SW 1271 (cell line): ENCODE measurements at places on chromosomes 7 and 10.

- no peak for DNase-seq
Observed at GRCh38 chr7:114086914-114087652, 168.3 kb upstream of the PPP1R3A start.

GRCh38 chr7:106634958-106635357 is 26.0 kb downstream of the CCDC71L start:
- no peak for DNase-seq

- no peak for DNase-seq
Observed at GRCh38 chr7:111043561-111043960, 47.4 kb upstream of the LRRN3 start.

DNA sequence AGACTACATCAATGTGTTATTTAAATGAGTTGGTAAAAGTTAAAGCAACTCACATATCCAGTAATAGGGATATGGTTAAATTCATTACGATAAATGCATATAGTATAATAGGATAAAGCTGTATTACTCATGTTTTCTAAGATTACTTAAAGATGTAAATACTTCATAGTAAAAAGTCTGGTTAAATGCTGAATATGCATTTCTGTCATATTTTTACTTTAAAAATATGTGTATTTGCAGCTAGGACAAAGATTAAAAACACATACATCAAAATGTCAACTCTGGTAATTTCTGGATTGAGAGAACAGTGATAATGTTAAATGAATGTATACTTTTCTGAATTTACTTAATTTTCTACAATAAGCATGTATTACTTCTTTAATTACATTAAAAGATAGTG is 15.1 kb downstream of the PPP1R9A start:
- DNase-seq, result no peak

GRCh38 chr10:73931767-73932619 is 21.1 kb downstream of the PLAU start:
- no peak for DNase-seq

DNA sequence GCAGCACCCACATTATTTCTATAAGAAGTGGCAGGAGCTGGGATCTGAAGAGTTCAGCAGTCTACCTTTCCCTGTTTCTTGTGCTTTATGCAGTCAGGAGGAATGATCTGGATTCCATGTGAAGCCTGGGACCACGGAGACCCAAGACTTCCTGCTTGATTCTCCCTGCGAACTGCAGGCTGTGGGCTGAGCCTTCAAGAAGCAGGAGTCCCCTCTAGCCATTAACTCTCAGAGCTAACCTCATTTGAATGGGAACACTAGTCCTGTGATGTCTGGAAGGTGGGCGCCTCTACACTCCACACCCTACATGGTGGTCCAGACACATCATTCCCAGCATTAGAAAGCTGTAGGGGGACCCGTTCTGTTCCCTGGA is 874 bp upstream of the RBP3 start:
- DNase-seq, result no peak

GRCh38 chr7:94378356-94378755 is 16.3 kb upstream of the COL1A2 start:
- no peak for DNase-seq

DNA sequence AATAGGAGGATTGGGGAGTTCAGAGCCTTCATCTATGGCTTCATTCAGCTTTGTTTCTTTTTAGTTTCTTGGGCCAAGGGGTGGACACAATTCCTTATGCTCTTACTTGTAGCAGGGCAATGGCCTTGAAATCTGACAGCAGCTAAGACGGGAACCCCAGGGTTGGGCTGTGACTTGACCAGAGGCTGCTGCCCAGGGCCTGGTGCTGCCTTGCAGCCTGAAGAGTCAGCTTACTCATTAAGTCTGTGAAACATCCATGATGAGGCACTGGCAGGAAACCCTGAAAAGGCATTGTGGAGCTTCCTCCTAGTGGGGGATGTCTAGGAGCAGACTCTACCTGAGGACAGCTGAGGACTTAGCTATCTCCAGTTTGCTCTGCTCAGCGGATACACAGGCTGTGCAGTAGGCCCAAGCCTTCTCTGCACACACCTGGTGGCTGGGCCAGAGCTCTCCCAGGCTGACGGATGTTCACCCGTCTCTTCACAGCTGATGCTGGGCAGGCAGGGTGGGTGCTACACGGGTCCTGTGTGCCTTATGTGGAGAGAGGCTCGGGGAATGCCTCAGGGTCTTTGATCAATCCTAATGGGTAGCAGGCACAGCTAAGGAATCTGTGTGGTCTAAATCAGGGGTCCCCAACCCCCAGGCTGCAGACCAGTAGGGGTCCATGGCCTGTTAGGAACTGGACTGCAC is 17.8 kb downstream of the CXCL12 start:
- DNase-seq, result no peak

DNA sequence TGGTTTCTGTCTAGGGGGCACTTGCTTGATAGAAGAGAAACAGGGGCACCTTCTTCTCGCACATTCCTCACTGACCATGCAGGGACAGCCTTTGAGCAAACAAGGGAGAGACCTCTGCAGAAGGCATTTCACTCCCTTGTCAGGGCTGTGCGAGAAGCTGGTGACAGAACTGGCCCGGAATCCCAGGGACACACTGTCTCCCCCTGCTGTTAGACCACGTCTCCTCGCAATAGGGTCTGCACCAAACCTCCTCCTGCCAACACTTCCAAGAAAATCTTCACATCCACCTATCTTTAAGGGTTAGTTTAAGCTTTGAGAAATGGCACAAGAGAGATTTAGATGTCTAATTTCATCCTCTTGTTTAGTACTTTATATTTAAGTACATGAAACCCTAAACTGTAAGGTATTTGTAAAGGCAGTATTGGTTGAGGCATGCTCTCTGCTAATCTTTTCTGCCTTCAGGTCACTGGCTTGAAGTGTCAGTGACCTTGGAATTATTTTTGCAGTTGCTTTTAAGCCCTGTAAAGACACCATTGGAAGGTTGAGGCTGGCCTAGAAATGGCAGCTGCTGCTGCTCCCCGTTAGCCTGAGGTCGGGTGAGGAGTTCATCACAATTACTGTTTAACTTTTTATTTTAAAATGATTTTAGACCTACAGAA is 37.0 kb downstream of the RBM20 start:
- no peak for DNase-seq

DNA sequence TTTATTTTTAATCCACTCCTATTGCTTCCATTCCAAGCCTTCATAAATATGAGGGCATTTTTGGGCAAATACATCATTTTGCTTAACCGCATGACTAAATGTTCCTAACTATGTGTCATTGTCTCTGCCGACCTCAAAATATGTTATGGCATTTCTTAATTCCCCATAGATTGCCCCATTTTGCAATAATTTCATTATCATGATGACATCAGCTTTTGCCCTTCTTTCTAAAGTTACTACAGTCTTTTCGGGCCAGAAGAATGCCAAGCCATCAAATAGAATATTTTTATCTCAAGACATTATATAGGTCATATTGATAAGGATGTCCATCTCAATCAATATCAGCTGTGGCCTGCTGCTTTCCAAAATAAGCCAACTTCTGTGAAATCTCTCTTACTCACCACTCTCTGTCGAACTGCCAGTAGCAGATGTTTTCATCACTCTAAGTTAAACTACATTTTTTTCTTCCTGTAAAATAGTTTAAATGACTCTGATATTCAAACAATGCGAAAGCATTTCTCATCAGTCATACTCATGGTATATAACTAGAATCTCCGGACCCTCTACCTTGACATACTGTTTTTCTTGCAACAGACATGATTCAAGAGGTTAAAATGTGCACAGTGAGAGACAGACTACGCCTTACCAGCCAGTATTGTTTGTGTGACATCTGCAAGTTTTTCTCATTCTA is 1254.6 kb upstream of the CELF2 start:
- DNase-seq, result no peak

DNA sequence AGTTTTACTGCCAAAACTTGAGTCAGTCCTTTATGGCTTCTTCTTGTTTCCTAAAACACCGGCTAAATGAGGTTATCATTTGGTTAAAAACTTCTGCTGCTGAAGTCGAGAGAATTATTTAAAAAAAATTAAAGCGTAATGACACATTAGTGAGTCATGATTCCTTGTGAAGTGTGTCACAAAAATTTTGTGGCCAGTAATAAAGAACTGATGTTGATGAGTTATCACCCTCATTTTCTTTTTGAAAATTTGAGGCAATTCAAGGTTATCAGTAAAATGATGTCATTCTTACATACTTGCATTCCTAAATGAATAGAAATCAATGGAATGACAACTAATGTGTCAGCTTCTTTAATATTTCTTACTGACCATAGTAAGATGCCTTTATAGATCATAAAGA is 427.4 kb downstream of the SORCS3 start:
- DNase-seq, result no peak

GRCh38 chr7:71193099-71193810 is 61.3 kb downstream of the GALNT17 start:
- no peak for DNase-seq

- no peak for DNase-seq
Observed at GRCh38 chr7:85655252-85655651, 468.4 kb upstream of the SEMA3D start.

GRCh38 chr7:134427896-134428295 is 31.0 kb downstream of the AKR1B1 start:
- no peak for DNase-seq

DNA sequence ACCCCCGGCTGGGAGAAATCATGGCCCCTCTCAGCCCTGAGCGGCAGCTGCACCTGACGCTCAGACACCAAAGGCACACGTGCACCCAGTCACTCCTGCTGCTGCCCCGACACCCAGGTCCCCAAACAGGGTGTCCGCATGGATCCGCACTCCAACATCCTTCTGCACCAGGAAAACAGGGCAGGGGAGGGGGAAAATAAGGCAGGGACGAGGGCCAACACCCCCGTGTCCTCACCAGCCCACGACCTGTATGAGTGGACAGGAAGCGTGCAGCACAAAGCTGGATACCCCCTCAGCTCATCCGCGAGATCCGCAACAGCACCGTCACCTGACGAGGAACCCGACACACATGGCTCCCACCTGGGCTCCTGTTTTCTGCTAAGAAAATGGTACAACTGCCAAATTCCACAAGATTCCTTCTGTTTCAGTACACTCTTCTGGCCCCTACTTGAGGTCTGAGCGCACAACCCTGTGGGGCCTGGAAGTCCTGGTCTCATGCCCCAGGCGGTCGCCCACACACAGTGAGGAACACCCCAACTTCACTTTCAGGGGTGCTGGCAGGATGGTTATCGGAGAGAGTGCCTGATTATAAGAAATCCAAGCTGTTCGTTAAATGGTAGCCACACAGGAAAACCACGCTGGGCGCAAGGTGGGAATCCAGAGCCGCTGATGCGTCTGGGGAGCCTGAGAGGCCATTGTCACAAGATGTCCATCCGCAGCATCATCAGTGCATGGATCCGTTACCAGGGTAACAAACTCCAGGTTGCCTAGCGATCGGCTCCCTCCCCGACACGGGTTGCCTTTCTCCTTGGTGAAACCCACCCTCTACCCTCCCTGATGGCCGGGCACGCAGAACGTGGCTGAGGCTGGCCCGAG is 63.6 kb downstream of the ZRANB1 start:
- DNase-seq, result no peak

DNA sequence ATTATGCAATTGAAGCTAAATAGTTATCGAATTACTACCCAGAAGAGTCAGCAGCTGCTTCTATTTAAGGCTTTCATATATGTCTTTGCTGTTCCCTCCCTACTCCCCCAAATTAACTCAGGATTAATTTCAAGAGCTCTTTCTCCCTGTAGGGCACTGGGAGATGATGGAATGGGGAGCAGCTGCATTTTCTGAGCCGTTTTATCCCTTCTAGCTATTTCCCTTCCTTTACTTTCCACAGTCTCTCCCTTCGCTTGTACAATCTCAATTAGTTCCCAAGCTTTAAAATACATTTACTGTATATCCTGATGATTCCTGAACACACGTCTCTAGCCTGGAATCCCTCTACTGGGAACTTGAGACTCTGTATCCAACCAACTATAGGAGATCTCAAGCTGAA is 19.8 kb upstream of the TSPAN12 start:
- DNase-seq, result no peak

GRCh38 chr7:138258197-138258559 is 181.9 kb downstream of the AKR1D1 start:
- DNase-seq, result no peak

GRCh38 chr7:26284477-26284876 is 7.2 kb upstream of the SNX10 start:
- DNase-seq, result no peak

DNA sequence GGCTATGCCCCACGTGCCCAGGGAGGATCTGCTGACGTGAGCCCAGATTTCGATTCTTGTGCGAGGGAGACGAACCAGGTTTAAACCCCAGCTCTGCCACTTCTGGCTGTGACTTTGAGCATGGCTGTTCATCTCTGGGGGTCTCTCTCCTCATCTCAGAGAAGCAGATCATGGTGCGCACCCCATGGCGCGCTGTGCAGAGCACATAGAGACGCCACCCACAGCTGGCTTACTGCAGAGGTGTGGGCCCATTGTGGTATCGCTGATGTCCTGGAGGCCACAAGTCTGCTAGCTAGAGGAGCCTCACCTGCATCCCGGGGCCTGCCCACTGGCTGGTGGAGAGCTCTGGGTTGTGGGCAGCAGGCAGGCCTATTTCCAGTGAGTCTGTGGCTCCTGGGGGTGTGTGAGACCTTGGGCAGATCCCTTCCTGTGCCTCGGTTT is 140.5 kb downstream of the LHPP start:
- no peak for DNase-seq

DNA sequence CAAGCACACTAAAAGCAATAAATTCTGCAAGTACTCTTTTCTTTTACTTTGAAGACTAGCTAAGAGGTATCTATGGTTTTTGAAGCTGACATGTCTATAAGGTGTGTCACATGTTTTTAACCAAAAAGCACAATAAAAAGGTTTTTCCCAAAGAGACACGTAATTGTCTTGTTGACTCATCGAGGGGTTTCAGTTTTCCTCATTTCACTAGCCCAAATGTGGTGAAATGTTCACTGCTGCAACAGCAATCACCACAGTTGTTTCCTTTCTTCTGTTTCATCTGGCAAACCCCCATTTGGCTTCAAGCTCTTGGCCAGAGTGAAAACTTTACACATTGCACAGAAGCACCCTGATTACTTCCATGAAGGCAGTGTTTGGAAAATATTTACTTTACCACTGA is 3.8 kb upstream of the HOXA4 start:
- no peak for DNase-seq
